SJCRH30 (cell line): ENCODE measurements at places on chromosomes 3 and 15. TPM values are rescaled to one million over a fixed set of nuclear protein-coding genes. Genes with fewer than 3 reads are reported as not detected.

ITIH1 gene
- total RNA-seq = 0.04 TPM in 1 of 2 replicates, not detected in the other

KNL1 gene
- 93.7 and 100 TPM in 2 replicates for total RNA-seq

SMC4 gene
- 275 and 316 TPM in 2 replicates for total RNA-seq

SAMD7 gene
- not detected in 2 replicates for total RNA-seq

CCR8 gene
- not detected in 2 replicates for total RNA-seq

TPRG1 gene
- total RNA-seq = 0.04 TPM in 1 of 2 replicates, not detected in the other

CHST13 gene
- not detected in 2 replicates for total RNA-seq

C2CD4A gene
- total RNA-seq = 0.04 and 0.10 TPM in 2 replicates

EIF1B gene
- total RNA-seq = 21.7 and 22.3 TPM in 2 replicates

ELP6 gene
- 36.1 and 41.4 TPM in 2 replicates for total RNA-seq

DNA sequence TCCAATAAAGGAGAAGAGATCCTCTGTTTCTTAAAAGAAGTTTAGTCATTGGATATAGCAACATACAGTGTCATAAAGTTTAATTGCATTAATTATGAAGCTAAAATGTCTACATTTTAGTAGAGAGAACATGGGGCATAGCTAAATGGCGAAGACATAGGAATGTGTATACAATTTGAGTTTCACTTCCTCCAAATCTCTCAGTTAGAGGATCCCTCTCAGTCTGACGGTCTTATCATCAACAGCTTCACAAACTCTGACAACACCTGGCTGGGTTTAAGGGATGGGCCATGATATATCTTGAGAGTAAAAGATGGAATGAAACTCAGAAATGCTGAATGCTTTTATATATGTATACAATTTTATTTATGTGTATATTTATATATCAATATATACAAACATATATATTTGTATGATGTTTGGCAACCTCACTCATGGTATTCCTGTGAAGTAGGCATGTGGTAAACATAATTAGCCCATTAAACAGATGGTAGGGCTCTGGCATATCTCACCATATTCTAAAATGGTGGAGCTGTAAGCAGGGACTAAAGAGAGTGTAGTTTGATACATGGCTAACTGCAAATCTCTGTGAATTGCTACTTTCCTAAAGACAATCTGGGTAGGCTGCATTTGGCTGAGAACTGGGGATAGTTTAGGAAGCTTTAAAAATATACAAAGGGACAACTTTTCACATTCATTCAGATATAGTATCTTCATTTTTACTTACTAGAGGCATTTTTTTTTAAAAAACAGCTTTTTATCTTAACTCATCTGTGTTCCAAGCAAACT is 111.6 kb downstream of the TIGIT start:
- no peak for DNase-seq

DNA sequence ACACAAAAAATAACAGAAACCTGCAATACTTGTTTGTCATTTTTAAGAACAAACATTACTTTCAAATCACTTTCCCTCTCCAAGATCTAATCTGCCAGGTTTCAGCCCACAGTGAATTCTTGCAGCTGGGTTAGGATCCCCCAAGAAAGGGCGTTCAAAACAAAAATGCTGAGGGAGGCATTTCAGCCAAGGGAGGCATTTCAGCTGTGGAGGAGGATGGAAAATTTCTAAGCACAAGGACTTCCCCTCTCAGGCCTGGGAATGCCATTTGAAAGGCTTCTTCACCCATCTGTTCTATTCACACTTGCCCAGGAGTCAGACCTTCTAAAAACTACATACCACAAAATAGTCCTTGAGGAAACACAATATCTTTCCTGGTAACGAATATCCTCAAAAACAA is 69.1 kb downstream of the P3H2 start:
- DNase-seq = no peak

DNA sequence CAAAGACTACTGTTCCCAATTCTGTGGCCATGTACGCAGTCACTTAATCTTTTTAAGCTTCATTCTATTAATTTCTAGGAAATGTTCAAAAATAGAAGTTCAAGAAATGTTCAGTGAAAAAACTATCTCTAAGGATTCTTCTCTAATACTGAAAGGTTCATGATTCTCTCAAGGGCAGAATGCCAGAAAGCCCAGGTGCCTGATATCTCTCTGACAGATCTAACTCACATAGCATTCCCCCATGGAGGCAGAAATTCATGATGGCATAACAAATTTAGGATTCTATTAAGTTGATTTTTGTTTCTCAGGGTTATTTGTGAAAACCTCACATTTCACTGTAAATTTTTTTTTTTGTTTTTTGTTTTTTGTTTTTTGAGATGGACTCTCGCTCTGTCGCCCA is 17.5 kb downstream of the CHRM5 start:
- no peak for DNase-seq

GRCh38 chr15:41258750-41259471 is 27.8 kb downstream of the CHP1 start:
- DNase-seq = no peak

DNA sequence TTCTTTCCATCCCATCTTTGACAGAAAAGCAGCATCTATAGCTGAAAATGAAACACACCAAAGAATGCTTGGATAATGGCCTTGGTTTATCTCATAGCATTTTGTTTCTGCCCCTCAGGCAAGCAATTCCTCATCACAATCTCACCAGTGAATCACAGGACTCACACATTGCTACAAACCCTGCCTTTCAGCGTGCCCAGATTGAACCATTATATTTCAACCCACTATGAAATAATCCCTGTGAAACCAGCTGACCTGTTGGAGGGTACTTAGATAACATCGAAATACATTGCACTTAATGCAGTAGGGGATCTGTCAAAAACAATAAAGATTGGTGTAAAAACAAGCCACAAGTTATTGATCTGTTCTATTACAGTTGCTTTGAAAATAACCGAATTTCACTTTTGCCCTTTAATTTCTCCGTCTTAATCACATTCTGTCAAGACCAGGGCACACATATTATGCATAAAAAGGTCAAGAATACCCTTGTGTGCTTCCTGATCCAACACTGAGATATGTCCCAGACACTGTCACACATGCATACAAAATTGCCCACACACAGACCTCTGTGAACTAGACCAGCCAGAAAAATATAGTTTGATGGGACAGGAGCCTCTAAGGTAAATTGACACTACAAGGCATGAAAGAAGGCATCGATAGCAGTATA is 839.8 kb downstream of the NTRK3 start:
- DNase-seq = no peak

- DNase-seq = no peak
These were observed 4.2 kb downstream of the ABTB1 start for GRCh38 chr3:127676921-127677351.

GRCh38 chr3:3209714-3210113 is 30.2 kb upstream of the CRBN start:
- no peak for DNase-seq

- DNase-seq = no peak
These were observed 25.9 kb downstream of the MFSD1 start for GRCh38 chr3:158827773-158828172.

DNA sequence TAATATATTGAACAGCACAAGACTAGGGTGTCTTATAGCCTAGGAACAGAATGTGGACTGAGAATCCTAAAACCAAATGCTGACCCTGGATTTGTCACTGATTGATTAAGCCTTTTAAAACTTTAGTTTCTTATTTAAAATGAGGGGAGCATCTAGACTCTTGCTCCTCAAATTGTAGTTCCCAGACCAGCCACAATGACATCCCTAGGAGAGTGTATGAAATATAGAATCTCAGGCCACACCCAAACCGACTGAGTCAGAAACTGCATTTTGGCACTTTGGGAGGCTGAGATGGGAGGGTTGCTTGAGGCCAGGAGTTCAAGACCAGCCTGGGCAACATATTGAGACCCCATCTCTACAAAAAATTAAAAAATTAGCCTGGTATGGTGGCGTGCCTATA is 287.8 kb upstream of the UMPS start:
- DNase-seq = no peak

DNA sequence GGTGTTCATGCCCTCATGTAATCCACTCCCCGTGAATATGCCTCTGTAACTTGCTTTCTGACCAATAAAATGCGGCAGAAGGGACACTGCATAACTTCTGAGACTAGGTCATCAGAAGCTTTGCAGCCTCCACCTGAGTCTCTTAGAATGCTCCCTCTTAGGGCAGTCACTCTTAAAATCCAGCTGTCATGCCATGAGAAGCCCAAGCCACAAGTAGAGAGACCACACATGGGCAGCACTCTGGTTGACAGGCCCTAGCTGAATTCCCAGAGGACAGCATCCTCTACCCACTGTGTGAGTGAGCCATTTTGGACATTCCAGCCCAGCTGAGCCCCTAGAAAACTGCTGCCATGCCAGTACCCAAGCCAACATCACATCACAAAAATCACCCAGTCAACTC is 41.4 kb downstream of the SCAPER start:
- DNase-seq = peak; percentile 51
